ENCODE measurements at places on chromosomes 7 and 10. TPM values are rescaled to one million over a fixed set of nuclear protein-coding genes. Genes with fewer than 3 reads are reported as not detected.

The VWDE gene
- 3.1 TPM for total RNA-seq

The ZNF853 gene
- total RNA-seq: 0.60 TPM

The ASB10 gene
- total RNA-seq: not detected

The C7orf57 gene
- total RNA-seq: 0.28 TPM

The TNKS2 gene
- total RNA-seq: 38.4 TPM

The ITIH2 gene
- total RNA-seq: not detected

The LRRC18 gene
- not detected for total RNA-seq

The TACC2 gene
- not detected for total RNA-seq

The PNLIPRP3 gene
- total RNA-seq: not detected

The GIMAP8 gene
- 41.1 TPM for total RNA-seq

The ADAM12 gene
- not detected for total RNA-seq

The SLC35G1 gene
- 3.9 TPM for total RNA-seq

The TMEM139 gene
- total RNA-seq: 1.6 TPM

The CALHM2 gene
- total RNA-seq: 108 TPM

The NODAL gene
- total RNA-seq: 0.15 TPM

The TMEM270 gene
- total RNA-seq: not detected

The CASP7 gene
- total RNA-seq: 31.2 TPM

The LHFPL3 gene
- total RNA-seq: not detected

The NXPH1 gene
- total RNA-seq: not detected

The SFTPD gene
- total RNA-seq: not detected

The CFAP43 gene
- total RNA-seq: not detected

The HOXA9 gene
- total RNA-seq: not detected

The TMEM196 gene
- total RNA-seq: not detected

The NKX1-2 gene
- not detected for total RNA-seq

The ADAM22 gene
- total RNA-seq: 1.6 TPM

The HOXA2 gene
- not detected for total RNA-seq

The OR2A42 gene
- 0.10 TPM for total RNA-seq

The TAS2R3 gene
- 1.5 TPM for total RNA-seq

The FZD8 gene
- 0.48 TPM for total RNA-seq

The ITPRID1 gene
- total RNA-seq: not detected

The MYPN gene
- total RNA-seq: not detected

The IQUB gene
- not detected for total RNA-seq

The ANXA8L1 gene
- not detected for total RNA-seq

The MET gene
- 0.60 TPM for total RNA-seq

The C10orf105 gene
- 0.50 TPM for total RNA-seq

The WIPF3 gene
- not detected for total RNA-seq

The TUBAL3 gene
- total RNA-seq: not detected

The PHYHIPL gene
- total RNA-seq: not detected

The MYL10 gene
- not detected for total RNA-seq

The SCD gene
- total RNA-seq: 245 TPM

Measured in activated naive CD4-positive, alpha-beta T cell treated with anti-CD3 and anti-CD28 coated beads, Interleukin-2, amount 10 ng/mL, durations not matched to agents 5 hours and 36 hours (primary cell).